ENCODE measurements at places on chromosomes 7 and 10. TPM values are rescaled to one million over a fixed set of nuclear protein-coding genes. Genes with fewer than 3 reads are reported as not detected.

GRCh38 chr7:140501966-140502365, 22.7 kb upstream of the MKRN1 start:
- no peak overlapping the region for H3K27ac ChIP-seq
- no peaks in the 10 kb centered on the region for H3K4me1 ChIP-seq
- H3K27me3 ChIP-seq, result no peaks in the 10 kb centered on the region
- H3K4me3 ChIP-seq, result no peak overlapping the region
- DNase-seq, result peak; percentile 37
- no peaks in the 10 kb centered on the region for H3K36me3 ChIP-seq

DNA sequence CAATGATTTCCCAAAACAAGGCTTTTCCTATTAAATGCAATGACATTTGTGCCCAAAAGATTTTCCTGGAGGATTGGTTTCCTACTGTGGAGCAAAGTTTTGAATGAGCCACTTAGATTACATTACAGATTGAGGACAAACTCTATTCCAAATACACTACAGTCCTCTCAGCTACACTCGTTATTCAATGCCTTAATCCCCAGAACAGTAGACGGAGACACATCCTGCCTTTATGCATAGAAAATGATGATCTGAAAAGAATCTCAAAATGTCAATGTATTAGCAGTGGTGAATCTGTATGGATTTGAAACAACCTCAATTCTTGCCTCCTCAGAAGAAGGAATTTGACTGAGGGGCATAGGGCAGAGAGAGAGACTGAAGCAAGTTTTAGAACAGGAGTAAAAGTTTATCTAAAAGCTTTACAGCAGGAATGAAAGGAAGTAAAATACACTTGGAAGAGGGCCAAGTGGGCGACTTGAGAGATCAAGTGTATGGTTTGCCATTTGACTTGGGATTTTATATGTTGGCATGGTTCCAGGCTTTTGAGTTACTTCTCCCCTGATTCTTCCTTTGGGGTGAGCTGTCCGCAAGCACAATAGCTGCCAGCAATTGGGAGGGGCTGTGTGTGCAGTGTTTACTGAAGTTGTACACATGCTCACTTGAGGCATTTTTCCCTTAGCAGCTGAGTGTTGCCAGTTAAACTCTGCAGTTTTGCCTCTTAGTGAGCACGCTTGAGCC, 891.9 kb upstream of the MBL2 start:
- H3K27me3 ChIP-seq, result no peaks in the 10 kb centered on the region
- H3K4me3 ChIP-seq, result no peak overlapping the region
- H3K27ac ChIP-seq, result no peak overlapping the region
- H3K36me3 ChIP-seq, result peaks cover 39% of the 10 kb centered on the region
- DNase-seq, result no peak

- no peaks in the 10 kb centered on the region for H3K36me3 ChIP-seq
- no peak overlapping the region for H3K27ac ChIP-seq
- H3K4me1 ChIP-seq, result no peaks in the 10 kb centered on the region
- no peaks in the 10 kb centered on the region for H3K27me3 ChIP-seq
- no peak overlapping the region for H3K4me3 ChIP-seq
Measured at GRCh38 chr7:32399311-32399710, 90.9 kb downstream of the LSM5 start.

- H3K4me1 ChIP-seq, result no peaks in the 10 kb centered on the region
- no peak overlapping the region for H3K27ac ChIP-seq
- no peak for DNase-seq
- H3K27me3 ChIP-seq, result no peaks in the 10 kb centered on the region
- no peak overlapping the region for H3K4me3 ChIP-seq
Measured at GRCh38 chr10:57955076-57955475, 312.6 kb downstream of the IPMK start.

GRCh38 chr10:129344731-129345355, 122.2 kb upstream of the MGMT start:
- H3K27me3 ChIP-seq, result no peaks in the 10 kb centered on the region
- H3K36me3 ChIP-seq, result no peaks in the 10 kb centered on the region
- no peak overlapping the region for H3K4me3 ChIP-seq
- no peak overlapping the region for H3K27ac ChIP-seq

DNA sequence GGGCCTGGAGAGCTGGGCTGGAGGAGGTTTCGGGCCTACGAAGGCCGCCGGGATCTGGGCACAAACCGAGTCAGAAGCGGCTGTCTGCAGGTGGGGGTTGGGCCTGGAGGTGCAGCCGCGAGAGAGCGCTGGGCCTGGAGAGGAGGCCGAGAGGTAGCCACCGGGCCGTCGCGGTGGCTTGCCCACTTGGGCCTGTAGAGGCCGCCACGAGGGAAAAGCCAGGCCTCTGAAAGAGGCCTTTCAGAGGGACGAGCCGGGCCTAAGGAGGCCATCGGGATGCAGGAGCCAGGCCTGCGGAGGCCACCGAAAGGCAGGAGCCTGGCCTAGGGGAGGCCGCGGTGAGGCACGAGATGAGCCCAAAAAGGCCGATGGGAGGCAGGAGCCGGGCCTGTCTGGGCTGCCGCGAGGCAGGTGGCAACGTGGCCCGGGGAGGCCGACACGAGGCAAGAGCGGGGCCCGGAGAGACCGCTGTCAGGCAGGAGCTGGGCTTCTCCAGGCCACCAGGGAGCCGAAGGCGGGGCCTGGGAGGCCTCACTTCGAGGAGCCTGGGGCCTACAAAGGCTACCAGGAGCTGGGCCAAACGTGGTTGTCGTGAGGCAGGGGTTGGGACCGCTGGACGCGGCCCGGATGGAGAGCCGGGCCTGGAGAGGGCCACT, 25.6 kb downstream of the MDH2 start:
- H3K27me3 ChIP-seq, result no peaks in the 10 kb centered on the region
- peaks cover 5% of the 10 kb centered on the region for H3K36me3 ChIP-seq
- H3K27ac ChIP-seq, result no peak overlapping the region
- H3K4me1 ChIP-seq, result no peaks in the 10 kb centered on the region
- DNase-seq, result peak; percentile 88

DNA sequence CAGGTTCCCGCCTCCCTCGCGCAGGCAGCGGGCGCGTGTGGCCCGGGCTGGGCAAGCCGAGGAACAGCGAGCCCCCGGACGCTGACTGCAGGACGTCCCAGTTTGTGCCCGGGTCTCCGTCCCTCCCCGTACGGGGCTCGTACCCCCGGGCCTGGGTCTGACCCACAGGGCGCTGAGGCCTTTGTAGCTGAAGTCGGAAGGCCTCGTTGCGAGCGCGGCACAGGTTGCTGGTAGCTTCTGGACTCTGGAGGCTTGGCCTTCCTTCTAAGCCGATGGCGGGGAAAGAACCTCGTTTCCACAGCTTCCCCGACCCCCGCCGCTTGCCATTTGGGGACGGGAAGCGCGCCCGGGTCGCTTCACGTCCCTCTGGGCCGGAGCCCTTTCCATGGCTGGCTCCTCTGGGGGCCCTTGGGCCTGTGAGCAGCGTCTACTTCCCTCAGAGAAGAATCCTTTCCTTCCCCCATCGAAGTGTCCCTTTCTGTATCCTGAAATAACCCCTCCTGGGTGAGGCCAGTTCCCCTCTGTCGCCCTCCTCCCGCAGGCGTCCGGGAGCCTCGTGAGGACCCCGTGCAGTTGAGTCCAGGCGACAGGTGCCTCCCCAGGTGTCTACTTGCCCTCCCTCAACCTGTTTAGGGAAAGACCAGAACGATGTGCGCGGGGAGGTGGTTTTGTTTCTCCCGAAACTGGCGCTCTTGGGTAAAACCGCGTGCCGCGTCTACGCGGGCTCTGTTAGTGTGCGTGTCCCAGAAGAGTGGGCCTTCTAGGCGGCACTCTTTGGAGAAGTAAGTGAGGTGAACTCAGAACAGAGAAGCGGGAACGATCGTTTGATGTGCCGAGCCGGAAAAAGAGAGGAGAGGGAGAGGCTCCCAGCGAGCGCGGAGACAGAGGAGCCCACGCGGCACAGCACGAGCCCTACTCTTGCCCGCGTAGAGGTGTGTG, 9.3 kb downstream of the EVX1 start:
- H3K27me3 ChIP-seq, result peaks cover 84% of the 10 kb centered on the region
- no peak overlapping the region for H3K27ac ChIP-seq
- H3K4me1 ChIP-seq, result 0 out of 2 replicates have a peak, but pooled peaks cover 2% of the 10 kb centered on the region
- peak; percentile 51 for DNase-seq
- no peak overlapping the region for H3K4me3 ChIP-seq
- H3K36me3 ChIP-seq, result no peaks in the 10 kb centered on the region

GRCh38 chr10:21293518-21294356, 231.7 kb downstream of the SKIDA1 start:
- peak overlapping the region; percentile 97 for H3K27ac ChIP-seq
- peak overlapping the region; percentile 61 for H3K4me3 ChIP-seq
- DNase-seq, result no peak

DNA sequence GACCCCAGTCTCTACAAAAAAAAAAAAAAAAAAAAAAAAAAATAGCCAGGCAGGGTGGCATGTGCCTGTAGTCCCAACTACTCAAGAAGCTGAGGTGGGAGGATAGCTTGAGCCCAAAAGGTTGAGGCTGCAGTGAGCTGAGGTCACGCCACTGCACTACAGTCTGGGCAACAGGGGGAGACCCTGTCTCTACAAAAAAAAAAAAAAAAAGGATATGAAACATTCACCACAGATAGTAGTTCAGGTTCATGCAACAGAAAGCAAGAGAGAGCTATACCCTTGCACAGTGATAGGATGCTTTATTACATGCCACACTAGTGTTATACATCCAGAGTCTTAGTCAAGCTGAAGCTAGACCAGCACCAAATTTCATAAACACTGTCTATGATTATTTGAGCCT, 148.4 kb upstream of the KAT6B start:
- no peaks in the 10 kb centered on the region for H3K27me3 ChIP-seq
- no peak overlapping the region for H3K27ac ChIP-seq
- H3K4me1 ChIP-seq, result no peaks in the 10 kb centered on the region
- H3K36me3 ChIP-seq, result peaks cover 3% of the 10 kb centered on the region
- no peak for DNase-seq
- no peak overlapping the region for H3K4me3 ChIP-seq

- H3K36me3 ChIP-seq, result no peaks in the 10 kb centered on the region
- no peaks in the 10 kb centered on the region for H3K4me1 ChIP-seq
- H3K27ac ChIP-seq, result no peak overlapping the region
- H3K4me3 ChIP-seq, result no peak overlapping the region
Measured at GRCh38 chr10:3803927-3804741, 19.1 kb upstream of the KLF6 start.

DNA sequence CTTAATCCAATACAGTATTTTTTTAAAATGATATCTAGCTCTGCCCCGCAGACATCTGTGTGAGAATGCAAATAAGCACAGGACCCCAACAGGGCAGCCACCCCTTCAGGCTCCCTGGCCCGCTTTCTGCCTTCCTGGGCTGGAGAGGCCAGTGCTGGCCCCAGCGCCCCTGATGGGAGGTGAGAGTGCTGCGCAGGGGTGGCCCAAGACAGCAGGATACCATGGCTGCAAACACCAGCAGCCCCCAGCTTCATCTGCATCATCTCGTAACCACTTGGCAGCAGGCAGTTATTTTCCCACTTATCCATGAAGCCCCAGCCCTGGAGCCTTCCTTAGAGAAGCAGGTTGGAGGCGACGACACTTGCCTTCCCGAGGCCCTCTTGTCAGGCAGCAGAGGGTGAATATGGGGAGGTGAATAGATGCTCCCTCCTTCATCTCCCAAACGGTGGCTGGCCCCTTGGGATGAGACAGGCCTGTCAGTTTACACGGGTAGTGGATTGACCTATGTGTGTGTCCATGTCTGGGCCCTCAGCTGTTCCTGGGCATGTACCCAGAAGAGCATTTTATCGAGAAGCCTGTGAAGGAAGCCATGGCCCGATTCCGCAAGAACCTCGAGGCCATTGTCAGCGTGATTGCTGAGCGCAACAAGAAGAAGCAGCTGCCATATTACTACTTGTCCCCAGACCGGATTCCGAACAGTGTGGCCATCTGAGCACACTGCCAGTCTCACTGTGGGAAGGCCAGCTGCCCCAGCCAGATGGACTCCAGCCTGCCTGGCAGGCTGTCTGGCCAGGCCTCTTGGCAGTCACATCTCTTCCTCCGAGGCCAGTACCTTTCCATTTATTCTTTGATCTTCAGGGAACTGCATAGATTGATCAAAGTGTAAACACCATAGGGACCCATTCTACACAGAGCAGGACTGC, 71.2 kb downstream of the ALOX5 start:
- no peak overlapping the region for H3K27ac ChIP-seq
- DNase-seq, result no peak
- no peaks in the 10 kb centered on the region for H3K27me3 ChIP-seq
- H3K4me1 ChIP-seq, result no peaks in the 10 kb centered on the region

GRCh38 chr10:62811159-62811875, 4.8 kb downstream of the EGR2 start:
- peaks cover 14% of the 10 kb centered on the region for H3K36me3 ChIP-seq
- H3K4me3 ChIP-seq, result no peak overlapping the region
- peaks cover 18% of the 10 kb centered on the region for H3K27me3 ChIP-seq
- DNase-seq, result no peak

GRCh38 chr7:133355325-133355708, 102.4 kb downstream of the EXOC4 start:
- peaks cover 9% of the 10 kb centered on the region for H3K4me1 ChIP-seq
- no peaks in the 10 kb centered on the region for H3K27me3 ChIP-seq
- H3K27ac ChIP-seq, result no peak overlapping the region
- H3K4me3 ChIP-seq, result no peak overlapping the region
- H3K36me3 ChIP-seq, result peaks cover 14% of the 10 kb centered on the region

- H3K27me3 ChIP-seq, result no peaks in the 10 kb centered on the region
- DNase-seq, result no peak
- H3K36me3 ChIP-seq, result peaks cover 33% of the 10 kb centered on the region
- no peak overlapping the region for H3K4me3 ChIP-seq
- H3K4me1 ChIP-seq, result no peaks in the 10 kb centered on the region
Measured at GRCh38 chr10:104309980-104310978, 28.0 kb downstream of the ITPRIP start.

DNA sequence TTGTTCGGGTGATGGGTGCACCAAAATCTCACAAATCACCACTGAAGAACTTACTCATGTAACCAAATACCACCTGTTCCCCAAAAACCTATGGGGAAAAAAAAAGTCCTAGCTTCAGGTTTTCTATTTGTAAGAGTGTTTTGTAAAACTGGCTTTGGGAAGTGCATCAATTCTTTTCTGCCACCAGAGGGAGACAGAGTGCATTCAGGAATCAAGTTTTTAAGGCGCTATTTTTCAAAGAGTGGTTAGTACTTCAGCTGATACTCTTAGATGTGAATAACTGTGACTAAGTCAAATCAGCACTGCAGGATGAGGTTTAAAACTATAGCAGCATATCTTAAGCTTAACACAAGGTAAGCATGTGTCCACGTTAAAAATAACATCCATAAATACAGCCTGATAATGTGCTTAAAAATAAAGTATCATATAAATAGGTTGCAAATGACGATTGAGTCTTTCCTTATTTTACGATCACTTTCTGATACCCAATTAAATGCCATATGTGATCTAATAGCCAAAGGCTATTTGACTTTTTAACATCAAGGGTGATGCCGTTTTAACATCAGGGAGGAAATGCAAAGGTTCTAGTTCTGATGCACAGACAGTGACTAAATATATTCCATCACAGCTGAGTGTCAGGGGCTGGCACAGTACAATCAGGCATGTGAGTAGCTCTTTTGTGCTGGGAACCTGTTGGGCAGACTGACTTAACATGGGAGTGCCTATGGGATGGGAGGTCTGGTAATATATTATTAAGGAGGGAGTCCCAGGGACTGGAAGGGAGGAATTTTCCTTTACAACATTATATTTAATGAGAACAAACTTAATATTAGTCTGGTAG, 10.6 kb upstream of the LYZL2 start:
- H3K36me3 ChIP-seq, result no peaks in the 10 kb centered on the region
- H3K27me3 ChIP-seq, result no peaks in the 10 kb centered on the region
- H3K27ac ChIP-seq, result no peak overlapping the region

The KNDC1 gene
- 15.7 TPM for total RNA-seq

The TDRD1 gene
- not detected for total RNA-seq

The BICC1 gene
- total RNA-seq, result 0.57 TPM

The PPP1R3C gene
- 1.2 TPM for total RNA-seq
